ENCODE measurements at places on chromosomes 11 and 22. TPM values are rescaled to one million over a fixed set of nuclear protein-coding genes. Genes with fewer than 3 reads are reported as not detected.

The SLC29A2 gene
- total RNA-seq = 0.37 TPM

The LMO1 gene
- not detected for total RNA-seq

The NPTXR gene
- 0.39 TPM for total RNA-seq

The PHOX2A gene
- total RNA-seq = not detected

The TH gene
- not detected for total RNA-seq

The WBP2NL gene
- not detected for total RNA-seq
